Hematopoietic multipotent progenitor cell (in vitro differentiated cells): ENCODE measurements at places on chromosomes 13 and 19.

GRCh38 chr19:14425696-14426138, 6.6 kb upstream of the DDX39A start:
- no peak for DNase-seq

- no peak for DNase-seq
These were observed 1.3 kb downstream of the FOXA3 start for GRCh38 chr19:45865269-45865948.

DNA sequence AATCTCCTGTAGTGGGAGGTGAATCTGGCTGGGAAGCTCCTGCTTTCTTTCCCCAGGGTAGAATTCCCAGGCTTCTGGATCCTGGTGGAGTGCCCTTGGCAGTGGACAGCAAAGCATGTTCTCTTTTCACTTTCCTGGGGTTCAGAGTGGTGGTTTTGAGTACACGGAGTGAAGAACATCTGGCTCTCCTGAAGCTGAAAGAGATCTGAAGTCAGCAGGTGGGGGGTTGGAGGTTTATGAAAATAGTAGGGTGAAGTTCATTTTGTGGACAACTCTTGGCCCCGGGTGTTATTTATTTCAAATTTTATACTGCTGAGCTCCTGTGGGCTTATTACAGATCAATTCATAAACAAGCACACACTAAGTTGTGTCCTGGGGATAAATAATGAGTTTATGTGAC, 497.3 kb downstream of the KLF5 start:
- DNase-seq = no peak

DNA sequence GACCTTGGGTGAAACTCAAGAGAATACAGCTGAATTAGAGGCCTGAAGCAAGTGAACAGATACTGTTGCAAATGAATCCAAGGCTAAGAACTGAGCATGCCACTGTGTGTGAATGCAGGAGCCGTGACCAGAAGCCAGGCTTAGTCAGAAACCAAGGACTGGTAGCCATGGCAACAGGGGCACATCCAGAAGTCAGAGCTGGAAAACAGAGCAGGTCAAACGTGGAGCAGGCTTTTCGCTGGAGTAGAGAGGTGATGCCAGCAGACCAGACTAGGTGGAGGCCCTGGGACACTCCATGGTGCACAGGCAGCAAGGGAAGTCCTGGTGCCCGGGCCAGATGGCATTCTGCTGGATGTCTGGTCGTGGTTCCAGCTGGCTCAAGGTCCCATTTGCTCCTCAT, 564.1 kb downstream of the PCDH9 start:
- DNase-seq = no peak

DNA sequence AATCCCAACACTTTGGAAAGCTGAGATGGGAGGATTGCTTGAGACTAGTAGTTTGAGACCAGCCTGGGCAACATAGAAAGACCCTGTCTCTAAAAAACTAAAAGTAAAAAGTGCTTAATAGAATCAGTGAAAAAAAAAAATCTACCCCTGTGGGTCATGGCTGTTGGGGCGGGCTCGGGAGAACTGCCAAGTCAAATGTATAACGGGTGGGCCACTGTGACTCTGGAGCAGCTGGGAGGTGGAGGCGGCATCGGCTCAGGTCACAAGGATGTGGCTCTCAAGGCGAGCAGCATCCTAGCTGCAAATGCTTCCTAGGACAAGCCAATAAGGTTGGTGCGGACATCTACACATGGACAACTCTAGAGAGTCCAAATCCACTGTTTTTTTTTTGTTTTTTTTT, 30.9 kb downstream of the C19orf47 start:
- no peak for DNase-seq

DNA sequence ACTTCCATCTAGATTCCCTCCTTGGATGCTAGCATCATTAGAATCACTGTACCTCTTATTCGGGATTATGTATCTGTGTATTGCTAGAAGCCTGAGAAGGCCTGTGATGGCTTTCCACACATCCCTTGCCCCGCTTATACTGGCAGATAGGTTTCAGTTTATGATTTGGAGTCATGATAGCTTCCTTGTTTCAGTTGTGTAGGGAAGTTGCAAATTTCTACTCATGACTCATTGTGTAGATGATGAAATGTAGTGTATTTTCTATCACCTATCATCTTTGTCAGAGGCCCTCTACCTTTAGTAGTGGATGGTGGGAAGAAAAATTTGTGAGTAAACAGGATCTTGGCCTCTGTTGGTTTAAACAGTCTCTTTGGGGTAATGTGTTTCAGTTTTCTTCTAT, 165.2 kb downstream of the GGACT start:
- DNase-seq = no peak

DNA sequence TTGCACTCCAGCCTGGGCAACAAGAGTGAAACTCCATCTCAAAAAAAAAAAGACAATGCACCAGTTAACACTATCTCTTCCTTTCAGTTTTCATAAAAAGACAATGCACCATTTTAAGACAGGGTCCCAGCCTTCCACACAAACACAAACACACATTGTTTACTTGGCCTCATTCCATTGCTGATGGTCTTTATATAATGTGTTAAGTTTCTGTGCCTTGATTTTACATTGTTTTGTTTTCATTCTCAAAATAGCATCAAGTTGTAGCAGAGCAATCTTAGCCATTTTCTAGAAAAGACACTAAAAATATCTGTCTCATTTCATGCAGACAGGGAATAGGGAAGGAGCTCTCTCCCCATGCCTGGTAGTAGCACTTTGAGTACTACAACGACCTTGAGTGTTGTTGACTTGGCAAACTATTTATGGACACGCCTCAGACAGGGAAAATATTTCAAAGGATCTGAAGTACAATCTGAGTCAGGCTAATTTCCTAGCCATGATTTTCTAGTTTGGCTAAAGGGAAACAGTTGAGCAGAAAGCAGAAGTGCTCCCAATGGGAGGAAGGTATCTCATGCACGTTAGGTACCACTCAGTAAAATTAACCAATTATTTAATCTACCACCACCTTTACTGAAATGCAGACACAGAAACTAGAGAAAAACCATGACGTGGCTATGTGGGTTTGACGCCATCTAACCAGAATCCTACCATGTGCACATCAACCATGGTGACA, 120.6 kb downstream of the ABCC4 start:
- no peak for DNase-seq

DNA sequence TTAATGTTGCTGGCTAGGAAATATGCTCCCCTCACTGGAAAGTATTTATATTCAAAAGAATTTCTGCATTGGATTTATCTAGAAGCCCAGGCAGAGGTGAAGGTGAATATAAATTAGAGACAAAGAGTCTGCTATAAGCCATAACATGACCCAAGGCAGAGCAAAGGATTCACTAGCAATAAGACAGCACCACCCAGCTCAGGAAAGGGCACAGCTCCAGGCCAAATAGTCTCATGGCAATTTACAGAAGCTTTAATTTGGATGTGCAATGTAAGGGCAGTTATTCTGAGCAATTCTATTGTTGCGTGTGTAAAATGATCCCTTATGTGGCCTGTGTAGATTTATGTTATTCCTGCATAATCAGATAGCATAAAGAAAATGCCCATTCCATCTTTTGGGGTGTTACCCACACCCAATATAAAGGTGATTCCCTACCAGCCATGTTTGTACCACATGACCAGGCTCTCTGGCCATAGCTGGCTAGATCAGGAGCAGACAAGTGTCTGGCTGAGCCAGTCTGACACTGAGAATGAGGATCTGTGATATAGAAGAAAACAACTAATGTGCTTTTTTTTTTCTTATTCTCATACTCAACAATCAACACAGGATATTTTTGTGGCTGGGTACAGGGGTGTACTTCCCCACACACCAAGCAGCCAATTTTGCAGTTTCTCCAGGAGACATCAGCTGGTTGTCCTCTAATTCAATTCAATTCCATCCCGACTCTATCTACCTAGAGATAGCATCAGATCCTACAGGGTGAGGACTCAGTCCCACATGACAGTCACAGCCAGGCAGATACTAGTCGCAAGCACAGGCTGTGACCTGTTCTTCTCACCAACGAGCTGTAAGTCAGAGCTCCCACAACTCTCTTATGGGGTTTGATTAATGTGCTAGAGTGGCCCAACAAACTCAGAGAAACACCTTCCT, 181.4 kb downstream of the KCTD15 start:
- DNase-seq = no peak

DNA sequence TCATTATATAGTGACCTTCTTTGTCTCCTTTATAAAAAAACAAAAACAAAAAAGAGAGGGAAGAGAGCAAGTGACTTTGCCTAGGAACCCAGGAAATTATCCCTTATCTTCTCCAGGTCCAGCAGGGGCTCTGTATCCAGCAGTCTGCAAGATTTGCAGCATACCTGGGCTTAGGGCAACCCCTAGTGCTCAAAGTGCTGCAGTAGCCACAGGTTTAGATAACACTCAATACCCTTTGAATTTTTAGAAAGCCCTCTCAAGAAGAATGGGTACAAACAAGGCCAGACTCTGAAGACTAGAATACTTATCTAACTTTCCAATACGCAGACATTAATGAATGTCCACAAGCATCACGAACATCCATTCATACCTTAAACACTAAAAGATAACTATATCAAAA, 43.2 kb downstream of the CCNA1 start:
- DNase-seq = no peak

GRCh38 chr13:48192411-48192935, 40.5 kb upstream of the ITM2B start:
- DNase-seq = no peak

DNA sequence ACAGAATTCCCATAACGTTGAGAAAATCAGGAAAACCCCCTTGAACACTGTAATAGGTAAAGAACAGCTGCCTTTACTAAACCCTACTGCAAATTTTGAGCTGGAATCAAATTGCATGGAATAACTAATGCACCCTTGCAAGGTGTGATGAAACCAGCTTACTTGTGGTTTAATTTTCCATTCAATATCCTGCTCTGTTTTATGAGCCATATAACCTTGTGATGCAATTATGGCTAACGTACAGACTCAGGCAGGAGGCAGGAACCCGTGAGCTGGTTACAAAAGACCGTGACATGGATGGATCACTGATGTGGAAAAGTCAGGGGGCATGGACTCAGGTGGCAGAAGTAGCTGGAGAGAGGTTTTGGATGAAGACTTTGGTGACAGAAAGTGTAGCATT, 438.6 kb downstream of the COG6 start:
- no peak for DNase-seq

- DNase-seq = no peak
These were observed 77.5 kb upstream of the SCEL start for GRCh38 chr13:77457966-77458365.

DNA sequence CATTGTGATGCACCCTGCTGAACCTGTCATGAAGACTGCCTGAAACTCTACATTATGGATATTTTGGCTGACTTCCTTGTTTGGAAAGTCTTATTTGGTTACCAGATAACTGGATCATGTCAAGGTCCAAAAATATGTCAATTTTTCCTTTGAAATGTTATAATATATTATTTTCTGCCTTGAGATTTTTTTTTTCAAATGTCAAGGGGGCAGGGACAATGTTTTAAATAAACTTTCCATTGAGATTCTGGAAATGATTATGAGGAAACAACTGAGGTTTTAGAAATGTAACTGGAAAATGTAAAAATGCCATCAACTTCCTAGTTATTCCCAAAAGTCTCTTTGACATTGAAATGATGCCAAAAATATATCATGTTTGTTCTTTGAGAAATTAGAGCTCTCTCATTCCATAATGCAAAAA, 117.0 kb downstream of the RFC3 start:
- DNase-seq = no peak

GRCh38 chr19:45645068-45645630, 6.0 kb upstream of the EML2 start:
- no peak for DNase-seq

- no peak for DNase-seq
These were observed 1.1 kb upstream of the LMTK3 start for GRCh38 chr19:48512504-48513288.

GRCh38 chr19:39514840-39515550, at the start of gene SELENOV:
Gene SELENOV, plus strand, starts transcription at chr19:39515139. Its CDS starts 74 bp downstream, at chr19:39515213.
- DNase-seq = no peak

- no peak for DNase-seq
These were observed 10.9 kb downstream of the MIR17HG start for GRCh38 chr13:91358387-91358782.

GRCh38 chr13:36530050-36530789, 97.9 kb downstream of the CCNA1 start:
- no peak for DNase-seq

DNA sequence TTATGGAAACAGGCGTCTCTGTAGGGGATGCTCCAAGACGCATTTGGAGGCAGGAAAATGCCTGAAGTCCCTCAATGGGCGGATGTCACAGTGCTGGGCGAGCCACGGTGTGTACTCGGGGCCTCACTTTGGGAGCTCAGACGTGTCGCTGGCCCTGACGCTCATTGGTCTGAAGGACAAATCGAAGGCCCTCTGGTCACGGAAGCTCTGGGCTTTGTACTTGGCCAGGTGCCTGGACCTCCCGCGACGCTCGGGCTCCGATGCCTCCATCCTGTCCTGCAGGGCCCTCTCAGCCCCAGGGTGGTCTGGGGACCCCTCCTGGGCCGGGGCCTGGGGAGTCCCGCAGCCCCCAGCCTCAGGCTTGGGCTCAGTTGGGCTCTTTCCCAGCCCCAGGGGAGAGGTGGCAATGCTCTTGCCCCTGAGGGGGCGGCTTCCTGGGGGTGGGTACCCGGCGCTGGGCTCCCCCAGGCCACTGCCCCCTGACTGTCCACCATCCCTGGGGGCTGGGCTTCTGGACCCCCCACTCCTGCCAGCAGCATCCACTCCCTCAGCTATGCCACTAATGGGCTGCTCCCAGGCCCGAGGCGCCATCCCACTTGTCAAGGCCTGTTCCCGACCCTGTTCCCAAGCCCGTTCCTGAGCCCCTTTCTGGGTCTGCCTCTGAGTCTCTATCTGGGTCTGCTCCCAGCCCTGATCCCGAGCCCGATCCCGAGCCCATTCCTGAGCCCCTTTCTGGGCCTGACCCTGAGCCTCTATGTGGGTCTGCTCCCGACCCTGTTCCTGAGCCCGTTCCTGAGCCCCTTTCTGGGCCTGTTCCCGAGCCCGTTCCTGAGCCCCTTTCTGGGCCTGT, 39.5 kb upstream of the GRTP1 start:
- no peak for DNase-seq

DNA sequence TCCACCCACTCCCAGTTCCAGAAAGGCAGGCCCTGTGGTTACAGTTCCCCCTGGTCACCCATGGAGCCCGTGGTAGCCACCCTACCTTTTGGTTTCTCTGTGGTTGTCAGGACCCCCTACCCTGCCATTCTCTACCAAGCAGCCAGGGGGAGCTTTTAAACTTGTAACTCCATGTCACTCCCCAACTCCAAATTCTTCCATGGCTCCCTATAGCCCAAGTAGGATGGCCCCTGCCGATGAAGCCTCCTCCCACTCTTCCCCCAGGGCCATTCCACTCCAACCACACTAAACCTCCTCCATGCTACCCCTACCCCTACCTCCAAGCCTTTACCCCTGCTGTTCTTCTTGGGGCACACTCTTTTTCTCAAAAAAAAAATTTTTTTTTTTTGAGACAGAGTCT, 2.2 kb downstream of the S1PR2 start:
- no peak for DNase-seq

GRCh38 chr13:46165485-46166223, 16.3 kb downstream of the LCP1 start:
- DNase-seq = no peak
